B cell (primary cell): ENCODE measurements at places on chromosomes 5 and 9. TPM values are rescaled to one million over a fixed set of nuclear protein-coding genes. Genes with fewer than 3 reads are reported as not detected.

GRCh38 chr5:38060354-38060753, 198.0 kb upstream of the EGFLAM start:
- no peak overlapping the region for H3K4me3 ChIP-seq
- H3K27ac ChIP-seq: no peak overlapping the region
- H3K36me3 ChIP-seq: no peaks in the 10 kb centered on the region
- no peaks in the 10 kb centered on the region for H3K4me1 ChIP-seq
- no peak for DNase-seq

DNA sequence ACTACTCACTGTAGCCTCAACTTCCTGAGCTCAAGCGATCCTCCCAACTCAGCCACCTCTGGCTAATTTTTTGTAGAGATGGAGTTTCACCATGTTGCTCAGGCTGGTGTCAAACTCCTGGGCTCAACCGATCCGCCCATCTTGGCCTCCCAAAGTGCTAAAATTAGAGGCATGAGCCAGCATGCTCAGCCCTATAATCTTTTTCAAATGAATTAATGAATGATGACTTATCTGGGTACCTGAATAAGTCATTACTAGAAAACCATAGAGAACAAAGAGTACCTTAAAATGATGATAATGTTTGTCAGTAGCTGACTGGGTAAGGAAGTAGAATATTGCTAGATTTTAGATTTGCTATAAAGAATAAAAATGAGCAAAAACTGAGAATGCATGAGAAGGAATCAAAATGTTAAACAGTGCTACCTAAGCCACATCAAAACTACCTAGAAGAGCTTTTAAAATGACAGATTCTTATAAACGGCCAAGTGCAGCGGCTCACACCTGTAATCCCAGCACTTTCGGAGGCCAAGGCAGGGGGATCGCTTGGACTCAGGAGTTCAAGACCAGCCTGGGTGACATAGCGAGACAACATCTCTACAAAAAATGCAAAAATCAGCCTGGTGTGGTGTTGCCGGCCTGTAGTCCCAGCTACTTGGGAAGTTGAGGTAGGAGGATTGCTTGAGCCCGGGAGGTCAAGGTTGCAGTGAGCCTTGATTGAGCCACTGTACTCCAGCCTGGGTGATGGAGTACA, 13.6 kb downstream of the FNBP1 start:
- H3K36me3 ChIP-seq: peaks cover 6% of the 10 kb centered on the region
- no peak for DNase-seq
- peaks cover 84% of the 10 kb centered on the region for H3K4me1 ChIP-seq
- H3K27me3 ChIP-seq: no peaks in the 10 kb centered on the region
- H3K27ac ChIP-seq: peak overlapping the region; percentile 89

DNA sequence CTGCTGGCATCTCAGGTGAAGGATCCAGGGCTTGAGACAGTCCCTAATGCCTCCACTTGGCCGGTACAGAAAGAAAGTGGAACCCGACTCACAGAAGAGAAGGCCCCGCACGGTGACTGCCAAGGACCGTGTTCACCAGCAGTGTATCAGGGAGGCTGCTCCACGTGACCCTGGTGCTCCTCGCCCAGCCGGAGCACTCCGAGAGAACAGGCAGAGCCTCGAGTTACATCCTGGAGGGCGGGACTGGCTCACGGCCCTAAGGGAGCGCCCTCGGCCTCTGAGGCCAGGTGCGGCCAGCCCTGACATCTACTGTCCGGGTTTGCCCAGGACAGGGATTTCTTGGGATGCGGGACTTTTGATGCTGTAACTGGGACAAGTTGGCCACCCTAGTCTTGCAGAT, 104.0 kb upstream of the SARDH start:
- H3K36me3 ChIP-seq: peaks cover 2% of the 10 kb centered on the region
- no peaks in the 10 kb centered on the region for H3K27me3 ChIP-seq
- no peak overlapping the region for H3K27ac ChIP-seq
- no peak overlapping the region for H3K4me3 ChIP-seq
- DNase-seq: no peak

DNA sequence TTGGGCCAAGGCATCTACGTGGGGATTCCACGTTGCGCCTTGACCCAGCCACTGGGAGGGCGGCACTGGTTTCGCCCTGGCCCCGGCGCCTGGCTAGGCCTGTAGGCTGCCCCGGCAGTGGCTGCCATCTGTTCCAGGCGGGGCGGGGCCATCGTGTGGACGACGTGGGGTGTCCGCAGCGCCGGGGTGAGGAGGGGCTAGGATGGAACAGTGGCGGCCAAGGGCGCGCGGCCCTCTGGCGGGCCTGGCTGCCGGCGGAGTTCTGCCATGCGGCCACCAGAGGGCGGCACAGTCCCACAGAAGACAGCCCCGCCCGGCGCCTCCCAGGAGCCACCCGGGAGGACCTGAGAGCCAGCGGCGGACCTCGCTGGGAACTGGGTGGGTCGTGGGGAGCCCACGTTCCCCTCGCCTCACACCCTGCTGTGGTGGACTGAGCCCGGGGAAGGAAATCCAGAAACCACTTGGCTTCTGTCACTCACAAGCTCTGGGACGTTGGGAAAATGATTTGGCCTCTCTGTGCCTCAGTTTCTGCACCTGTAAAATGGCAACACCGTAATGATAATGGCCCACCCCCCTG, 22.6 kb upstream of the RAPGEF1 start:
- H3K4me1 ChIP-seq: peaks cover 8% of the 10 kb centered on the region
- H3K4me3 ChIP-seq: no peak overlapping the region
- H3K27ac ChIP-seq: no peak overlapping the region
- H3K36me3 ChIP-seq: no peaks in the 10 kb centered on the region

DNA sequence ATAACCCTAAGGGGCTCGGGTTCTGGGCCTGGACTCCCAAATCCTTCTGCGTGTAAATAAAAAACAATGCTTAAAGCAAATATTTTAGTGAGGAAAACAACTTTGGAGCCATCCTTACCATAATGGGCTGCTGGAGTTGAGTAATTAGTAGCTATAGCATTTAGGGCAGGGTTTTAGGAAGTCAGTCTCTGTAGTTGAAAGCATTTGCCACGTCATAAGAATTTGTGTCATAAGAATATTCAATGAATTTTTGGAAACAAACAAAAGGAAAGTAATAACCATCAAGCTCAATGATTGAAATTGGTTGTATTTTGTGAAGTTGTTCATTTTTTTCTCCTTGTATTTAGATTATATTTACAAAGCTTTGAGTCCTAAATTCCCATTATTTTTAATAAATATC, 114.8 kb upstream of the ELL2 start:
- no peak overlapping the region for H3K4me3 ChIP-seq
- no peak overlapping the region for H3K27ac ChIP-seq
- H3K36me3 ChIP-seq: no peaks in the 10 kb centered on the region
- no peak for DNase-seq

DNA sequence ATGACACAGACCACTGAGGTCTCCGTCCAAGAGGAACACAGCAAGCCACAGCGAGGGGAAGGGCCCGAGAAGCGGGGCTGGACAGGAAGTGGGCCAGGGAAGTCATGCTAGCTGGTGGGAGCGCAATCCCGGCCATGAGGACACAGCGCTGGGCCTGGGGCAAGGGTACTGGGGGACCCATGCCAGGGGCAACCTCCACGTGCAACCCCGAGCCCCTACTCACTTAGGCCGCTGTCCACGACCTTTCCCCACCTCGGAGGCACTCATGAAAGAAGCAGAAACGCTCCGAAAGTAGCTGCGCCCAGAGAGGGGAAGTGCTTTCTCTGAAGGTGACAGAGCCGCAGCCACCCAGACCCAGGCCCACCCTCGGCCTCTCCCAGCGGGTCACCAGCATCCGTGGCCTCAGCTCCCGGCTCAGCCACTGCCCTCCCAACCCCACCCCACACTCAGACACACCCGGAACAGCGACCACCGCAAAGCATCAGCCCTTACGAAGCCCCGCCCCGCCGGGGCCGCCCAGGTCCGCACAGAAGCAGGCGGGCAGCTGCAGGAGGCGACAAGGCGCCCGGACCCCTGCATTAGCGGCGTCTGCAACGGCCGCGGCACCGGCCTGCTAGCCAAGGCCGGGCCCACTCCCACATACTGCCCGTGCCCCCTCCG, 782 bp downstream of the BICD2 start:
- peak overlapping the region; percentile 93 for H3K4me3 ChIP-seq
- peaks cover 41% of the 10 kb centered on the region for H3K4me1 ChIP-seq
- no peak overlapping the region for H3K27ac ChIP-seq
- H3K27me3 ChIP-seq: no peaks in the 10 kb centered on the region

DNA sequence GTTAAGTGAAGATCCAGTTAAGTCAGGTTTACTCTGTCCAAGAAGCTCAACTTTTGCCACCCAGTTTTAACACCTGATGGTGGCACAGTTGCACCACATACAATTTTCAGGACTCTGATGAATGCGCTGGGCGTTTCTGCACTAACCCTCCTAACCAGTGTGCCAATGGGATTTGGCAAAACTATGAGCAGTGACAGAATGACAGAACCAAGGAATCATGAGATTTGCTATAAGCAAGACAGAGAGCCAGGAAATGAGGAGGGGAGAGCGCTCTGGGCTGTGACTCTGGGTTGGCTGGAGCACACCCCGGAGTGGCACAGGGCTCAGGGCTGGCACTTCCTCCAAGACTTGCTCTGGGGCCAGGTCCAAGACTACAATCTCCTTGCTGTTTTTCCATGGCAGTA, 84.1 kb downstream of the SH3PXD2B start:
- no peaks in the 10 kb centered on the region for H3K4me1 ChIP-seq
- H3K4me3 ChIP-seq: no peak overlapping the region
- H3K27ac ChIP-seq: no peak overlapping the region
- no peak for DNase-seq
- H3K36me3 ChIP-seq: no peaks in the 10 kb centered on the region
- no peaks in the 10 kb centered on the region for H3K27me3 ChIP-seq

- DNase-seq: no peak
- H3K4me1 ChIP-seq: no peaks in the 10 kb centered on the region
- H3K36me3 ChIP-seq: peaks cover 7% of the 10 kb centered on the region
- no peaks in the 10 kb centered on the region for H3K27me3 ChIP-seq
- no peak overlapping the region for H3K4me3 ChIP-seq
These were observed 58.3 kb downstream of the CYFIP2 start for GRCh38 chr5:157324237-157324636.

- H3K27me3 ChIP-seq: no peaks in the 10 kb centered on the region
- no peaks in the 10 kb centered on the region for H3K4me1 ChIP-seq
- H3K36me3 ChIP-seq: no peaks in the 10 kb centered on the region
These were observed 63.8 kb downstream of the SNCAIP start for GRCh38 chr5:122375801-122376200.

DNA sequence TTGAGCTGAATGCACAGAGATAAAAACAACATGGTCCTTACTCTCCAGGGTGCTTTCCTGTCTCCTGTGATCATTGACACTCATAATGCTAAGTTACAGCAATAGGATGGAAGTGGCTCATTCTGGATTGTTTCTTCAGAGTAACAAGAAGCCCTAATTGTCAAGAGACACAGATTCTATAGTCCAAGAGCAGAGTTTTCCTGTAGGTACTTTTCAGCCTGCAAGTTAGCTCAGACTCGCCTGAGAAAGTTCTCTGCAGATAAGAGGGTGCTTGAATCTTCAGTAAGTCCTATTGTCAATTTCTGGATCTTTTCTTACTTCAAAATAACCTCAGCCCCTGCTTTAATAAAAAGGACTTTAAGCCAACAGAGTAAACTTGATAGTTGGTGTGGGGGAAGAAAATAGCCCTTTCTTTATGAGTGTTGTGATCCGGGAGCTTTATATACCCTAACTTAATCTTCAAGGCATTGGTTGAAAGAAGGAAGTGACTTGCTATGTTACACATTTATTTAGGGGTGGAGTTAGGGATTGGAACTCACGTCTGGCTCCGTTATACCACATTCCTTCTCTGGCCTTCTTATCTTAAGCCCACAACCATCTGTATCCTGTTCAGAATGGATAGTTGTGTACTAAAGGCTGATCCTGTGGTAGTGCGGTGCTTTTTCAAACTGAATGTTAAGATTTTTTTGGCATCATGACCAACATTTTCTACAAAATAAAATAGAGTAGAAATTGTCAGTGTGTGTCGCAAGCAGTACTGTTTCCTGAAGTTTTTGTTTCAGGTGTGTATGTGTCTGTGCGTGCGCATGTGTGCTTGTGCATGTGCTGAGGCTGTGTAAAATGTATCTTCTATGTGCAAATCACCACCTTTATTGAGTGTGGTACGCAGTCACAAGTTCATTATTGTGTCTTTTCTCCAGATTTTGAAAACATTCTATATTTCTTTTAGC, 173.9 kb downstream of the WDR70 start:
- no peak overlapping the region for H3K27ac ChIP-seq
- H3K27me3 ChIP-seq: no peaks in the 10 kb centered on the region
- no peak for DNase-seq
- H3K4me1 ChIP-seq: no peaks in the 10 kb centered on the region

DNA sequence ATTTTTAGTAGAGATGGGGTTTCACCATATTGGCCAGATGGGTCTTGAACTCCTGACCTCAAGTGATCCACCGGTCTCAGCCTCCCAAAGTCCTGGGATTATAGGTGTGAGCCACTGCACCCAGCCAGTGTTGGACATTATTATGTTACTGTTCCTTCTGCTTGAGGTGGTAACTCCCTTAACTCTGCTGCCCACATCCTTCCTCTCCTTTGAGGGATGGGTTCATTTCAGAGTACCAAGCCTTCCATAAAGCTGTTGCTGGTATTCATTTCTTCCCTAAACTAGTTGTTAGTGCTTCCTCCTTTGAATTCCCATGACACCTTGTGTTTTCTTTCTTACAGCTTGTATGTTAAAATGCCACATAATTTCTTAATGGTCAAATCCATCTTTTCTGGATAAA, 54.0 kb downstream of the CTNNA1 start:
- H3K27ac ChIP-seq: no peak overlapping the region
- H3K36me3 ChIP-seq: no peaks in the 10 kb centered on the region
- peaks cover 4% of the 10 kb centered on the region for H3K4me1 ChIP-seq
- DNase-seq: no peak
- no peak overlapping the region for H3K4me3 ChIP-seq
- no peaks in the 10 kb centered on the region for H3K27me3 ChIP-seq

DNA sequence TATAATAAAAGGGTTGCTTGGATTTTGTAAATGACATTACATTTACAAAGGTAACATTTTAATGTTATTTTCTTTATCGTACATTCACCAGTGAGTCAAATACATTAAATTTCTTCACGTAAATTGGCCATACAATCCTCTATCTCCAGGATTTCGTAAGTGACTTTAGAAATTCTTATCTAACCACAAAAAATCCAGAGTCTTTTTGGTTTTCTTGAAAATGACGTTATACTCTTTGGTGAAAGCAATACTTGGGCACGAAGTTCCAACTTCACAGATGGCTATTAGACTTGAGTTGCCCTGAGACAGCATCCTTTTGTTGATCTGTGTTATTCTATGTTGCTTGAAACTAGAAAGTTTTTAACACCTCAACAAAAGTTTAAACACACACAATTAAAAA, 87.4 kb upstream of the CDH10 start:
- no peaks in the 10 kb centered on the region for H3K36me3 ChIP-seq
- H3K27me3 ChIP-seq: no peaks in the 10 kb centered on the region
- H3K27ac ChIP-seq: no peak overlapping the region
- H3K4me3 ChIP-seq: no peak overlapping the region

The DAB2 gene
- 0.47 and 0.97 TPM in 2 replicates for total RNA-seq

The TGFBI gene
- total RNA-seq: 3.7 and 4.2 TPM in 2 replicates

The ANKRD18B gene
- total RNA-seq: not detected in 2 replicates

The NUDCD2 gene
- total RNA-seq: 24.4 TPM in 2 replicates

The CNTNAP3B gene
- total RNA-seq: 0.80 and 0.89 TPM in 2 replicates

The SRP19 gene
- total RNA-seq: 33.8 and 41.5 TPM in 2 replicates
